ENCODE measurements at places on chromosomes 16 and 17.

DNA sequence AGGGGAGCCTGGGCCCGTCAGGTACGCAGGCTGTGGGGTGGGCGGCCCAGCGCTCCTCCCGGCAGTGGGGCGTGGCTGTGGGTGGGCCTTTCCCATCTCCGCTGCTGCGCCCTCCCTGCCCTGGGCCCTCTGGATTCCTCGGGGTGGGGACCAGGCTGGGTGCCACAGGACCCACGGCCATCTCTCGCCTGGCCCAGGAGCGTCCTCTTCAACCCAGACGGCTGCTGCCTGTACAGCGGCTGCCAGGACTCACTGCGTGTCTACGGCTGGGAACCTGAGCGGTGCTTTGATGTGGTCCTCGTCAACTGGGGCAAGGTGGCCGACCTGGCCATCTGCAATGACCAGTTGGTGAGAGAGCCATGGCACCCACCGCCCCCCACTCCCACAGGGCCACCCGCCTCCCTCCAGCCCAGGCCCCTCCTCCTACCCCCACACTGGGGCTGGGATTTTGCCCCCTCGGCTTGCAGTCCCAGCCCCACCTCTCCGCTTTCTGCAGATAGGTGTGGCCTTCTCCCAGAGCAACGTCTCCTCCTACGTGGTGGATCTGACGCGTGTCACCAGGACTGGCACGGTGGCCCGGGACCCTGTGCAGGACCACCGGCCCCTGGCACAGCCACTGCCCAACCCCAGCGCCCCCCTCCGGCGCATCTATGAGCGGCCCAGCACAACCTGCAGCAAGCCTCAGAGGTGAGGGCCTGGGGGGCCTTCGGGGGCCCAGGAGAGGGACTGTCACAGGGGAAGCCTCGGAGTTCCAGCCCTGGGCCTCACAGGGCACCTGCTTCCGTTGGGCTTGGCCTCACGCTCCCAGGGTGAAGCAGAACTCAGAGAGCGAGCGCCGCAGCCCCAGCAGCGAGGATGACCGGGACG, 17.2 kb downstream of the KATNB1 start:
- DNase-seq: no peak

GRCh38 chr17:82004517-82005455, 17.9 kb downstream of the CENPX start:
- DNase-seq: no peak

- no peak for DNase-seq
These were observed 149.3 kb downstream of the CLEC16A start for GRCh38 chr16:11093572-11094074.

DNA sequence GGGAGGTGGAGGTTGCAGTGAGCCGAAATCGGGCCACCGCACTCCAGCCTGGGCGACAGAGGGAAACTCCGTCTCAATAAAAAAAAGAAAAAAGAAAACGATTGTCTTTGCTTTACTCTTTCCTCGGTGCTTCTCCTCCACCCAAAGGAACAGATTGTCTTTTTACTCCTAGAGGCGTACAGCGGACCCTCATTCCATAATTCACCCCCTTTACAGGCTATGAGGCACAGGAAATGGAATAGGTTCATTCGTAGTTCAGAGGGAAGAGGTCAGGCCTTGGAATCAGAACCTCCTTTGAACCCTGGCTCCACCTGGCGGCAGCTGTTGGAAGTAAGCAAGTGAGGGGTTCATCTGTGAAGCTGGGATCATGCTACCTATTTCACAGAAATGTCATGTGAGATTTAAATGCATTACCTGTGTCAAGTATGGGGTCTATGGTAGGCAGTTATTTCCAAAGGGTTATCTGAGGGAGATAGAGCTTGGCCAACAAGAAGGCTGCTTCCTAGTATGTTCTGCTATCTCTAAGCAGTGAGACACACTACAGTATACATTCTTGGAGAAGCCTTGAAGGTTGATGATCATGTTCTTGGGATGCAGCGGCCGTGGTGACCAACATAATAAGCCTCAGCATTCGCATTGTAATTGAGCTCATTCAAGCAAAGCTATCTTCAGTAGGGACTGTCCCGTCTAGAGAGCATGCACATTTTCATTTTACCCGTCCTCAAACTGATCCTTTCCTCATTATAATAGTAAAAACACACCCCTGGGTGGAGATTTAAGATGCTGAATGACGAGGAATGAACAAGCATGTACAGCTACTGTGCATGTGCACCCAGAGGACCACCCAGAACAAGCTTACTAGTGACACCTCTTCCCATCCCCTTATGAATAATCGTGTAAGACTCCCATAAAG, 18.7 kb upstream of the ZNF689 start:
- DNase-seq: peak; percentile 80

DNA sequence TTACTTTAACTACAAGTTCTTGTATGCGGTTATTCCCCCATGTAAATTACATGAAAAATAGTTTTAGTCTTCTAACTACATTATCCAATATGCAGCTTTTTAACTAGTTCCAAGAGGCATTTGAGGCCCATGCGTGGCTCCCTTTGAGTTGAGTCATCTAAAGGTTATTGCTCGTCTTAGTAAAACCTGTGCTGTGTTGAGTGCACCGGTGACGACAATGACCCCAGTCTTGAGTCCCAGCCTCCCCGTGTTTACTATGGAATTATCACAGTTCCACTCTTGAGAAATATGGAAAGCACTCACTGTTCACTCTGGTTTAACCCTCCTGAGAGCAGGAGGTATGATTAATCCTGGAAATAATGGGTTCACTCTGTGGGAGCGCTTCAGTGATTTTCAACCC, 119.2 kb downstream of the PITPNC1 start:
- no peak for DNase-seq

- no peak for DNase-seq
These were observed 171.7 kb downstream of the ZFHX3 start for GRCh38 chr16:72876221-72876620.

DNA sequence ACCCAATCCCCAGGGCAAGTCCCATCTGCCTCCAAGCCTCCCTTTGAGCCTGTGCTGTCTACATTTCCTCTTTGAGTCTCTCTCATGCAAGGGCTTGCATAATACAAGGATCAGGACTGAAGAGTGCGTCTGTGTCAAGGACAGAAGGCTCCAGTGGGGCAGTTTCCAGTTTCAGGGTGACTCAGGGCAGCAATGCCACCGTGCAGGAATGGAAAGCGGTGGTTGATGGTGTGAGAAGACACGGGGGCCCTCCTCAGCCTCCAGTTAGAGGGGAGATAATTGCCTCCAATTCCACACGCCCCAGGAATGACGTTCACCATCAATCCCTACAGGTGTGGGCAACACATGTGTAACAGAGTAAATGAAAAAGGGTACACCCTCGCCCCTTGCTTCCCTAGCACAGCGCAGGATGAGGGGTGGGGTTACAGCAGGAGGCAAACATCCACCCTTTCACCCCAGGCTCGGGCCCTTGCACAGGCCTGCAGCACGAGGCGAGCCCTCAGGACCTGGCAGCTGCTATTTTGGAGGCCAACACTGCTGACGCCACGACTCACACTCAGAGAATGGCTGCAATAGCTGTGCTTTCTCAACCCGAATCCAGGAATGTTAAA, 24.8 kb upstream of the SLC25A19 start:
- DNase-seq: no peak

- DNase-seq: no peak
These were observed 26.6 kb upstream of the SKAP1 start for GRCh38 chr17:48456589-48456988.

DNA sequence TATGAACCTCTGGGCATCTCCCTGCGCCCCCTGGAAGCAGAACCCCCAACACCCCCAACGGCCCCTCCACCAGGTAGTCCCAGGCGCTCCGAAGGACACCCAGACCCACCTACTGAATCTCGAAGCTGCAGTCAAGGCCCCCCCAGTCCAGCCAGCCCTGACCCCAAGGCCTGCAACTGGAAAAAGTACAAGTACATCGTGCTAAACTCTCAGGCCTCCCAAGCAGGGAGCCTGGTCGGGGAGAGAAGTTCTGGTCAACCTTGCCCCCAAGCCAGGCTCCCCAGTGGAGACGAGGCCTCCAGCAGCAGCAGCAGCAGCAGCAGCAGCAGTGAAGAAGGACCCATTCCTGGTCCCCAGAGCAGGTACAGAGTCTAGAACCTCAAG, 1.5 kb downstream of the BCL6B start:
- no peak for DNase-seq
